ENCODE measurements at places on chromosomes 13 and 19.

DNA sequence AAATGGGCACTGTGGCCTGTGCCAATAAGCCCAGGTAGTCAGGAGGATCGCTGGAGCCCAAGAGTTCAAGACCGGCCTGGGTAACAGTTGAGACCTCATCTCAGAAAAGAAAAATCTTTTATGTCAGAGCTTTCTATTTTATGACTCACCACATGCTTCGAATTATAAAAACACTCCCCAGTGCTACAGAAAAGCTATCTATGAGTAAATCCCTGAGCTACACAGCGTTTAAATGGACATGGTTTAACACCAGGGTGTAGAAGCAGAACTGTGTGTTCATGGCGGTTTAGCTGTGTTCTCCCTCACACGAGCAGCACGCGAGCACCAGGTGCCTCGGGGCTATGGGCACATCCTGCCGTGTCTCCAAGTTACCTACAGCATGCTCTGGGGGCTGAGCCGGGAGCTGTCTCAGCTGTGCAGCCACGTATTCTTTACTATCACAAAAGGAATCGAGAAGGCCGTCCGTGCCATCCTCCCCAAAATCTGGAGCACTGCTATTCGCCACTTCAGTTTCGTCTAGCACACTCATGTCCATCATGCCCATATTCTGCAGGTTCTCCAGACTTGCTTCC, 6.7 kb downstream of the SAFB2 start:
- DNase-seq: no peak

GRCh38 chr13:43776006-43776405, 10.8 kb downstream of the ENOX1 start:
- no peak for DNase-seq

DNA sequence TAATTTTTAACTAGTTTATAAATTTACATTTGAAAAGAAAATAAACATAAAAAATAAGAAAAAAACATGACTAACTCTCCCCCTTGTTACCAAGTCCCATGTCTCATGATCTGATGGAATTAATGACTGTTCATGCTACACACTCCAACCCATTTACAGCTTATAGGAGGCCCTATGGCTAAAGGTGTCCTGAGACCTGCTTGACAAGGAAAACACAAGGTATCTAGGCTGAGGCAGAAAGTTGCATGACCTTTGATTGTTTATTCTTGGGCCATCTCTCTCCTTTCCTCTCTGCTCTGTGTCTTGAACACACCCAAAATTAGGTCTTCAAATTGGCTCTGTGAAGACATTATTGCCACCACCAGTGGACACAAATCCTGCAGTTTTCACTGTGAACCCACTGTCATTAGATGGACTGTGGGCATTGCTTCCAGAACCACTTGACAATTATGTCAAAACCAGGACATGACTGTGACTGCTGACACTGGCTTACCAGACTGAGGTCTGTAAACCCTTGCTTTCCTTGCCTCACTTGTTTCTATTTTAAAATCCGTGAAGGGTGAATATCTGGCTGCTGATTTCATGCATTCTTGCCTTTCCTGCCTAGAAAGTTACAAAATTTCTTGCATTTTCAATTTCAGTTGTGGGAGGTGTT, 386.5 kb upstream of the SPRY2 start:
- no peak for DNase-seq

GRCh38 chr19:57613941-57614743, at the start of gene ZNF134:
Gene ZNF134 (plus strand): TSS chr19:57614242. CDS start chr19:57619469, 5,227 bp downstream.
- DNase-seq: peak; percentile 95

- DNase-seq: no peak
Observed at GRCh38 chr13:45231305-45231704, 30.5 kb upstream of the KCTD4 start.

- DNase-seq: no peak
Observed at GRCh38 chr19:38527466-38528136, 90.2 kb downstream of the MAP4K1 start.

- DNase-seq: peak; percentile 16
Observed at GRCh38 chr13:94713561-94714182, 1.3 kb upstream of the SOX21 start.

DNA sequence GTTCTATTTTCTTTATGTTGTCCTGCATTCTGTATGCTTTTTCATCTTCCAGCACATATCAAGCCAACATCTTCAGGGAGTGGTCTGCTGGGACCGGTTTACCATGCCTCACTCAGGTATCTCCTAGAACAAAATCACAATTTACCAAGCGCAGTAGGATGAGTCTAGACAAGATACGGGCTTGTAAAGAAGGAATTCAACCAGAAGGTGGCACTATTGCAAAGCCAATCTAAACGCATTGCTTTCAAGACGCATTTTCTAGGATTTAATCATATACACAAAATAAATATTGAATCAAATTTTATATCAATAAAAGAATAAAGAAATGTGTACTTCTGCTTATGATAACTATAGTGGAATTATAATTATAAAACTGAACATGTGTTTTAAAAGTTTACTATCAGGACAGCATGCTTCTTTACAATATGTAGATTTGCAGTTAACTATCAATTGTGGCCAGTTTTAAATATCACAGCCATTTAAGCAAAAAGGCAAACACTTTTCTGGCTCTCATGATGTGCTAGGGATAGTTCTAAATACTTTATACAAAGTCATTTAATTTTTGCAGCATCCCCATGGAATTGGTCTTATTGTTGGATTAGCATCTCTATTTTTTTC, 16.1 kb upstream of the TPP2 start:
- no peak for DNase-seq

DNA sequence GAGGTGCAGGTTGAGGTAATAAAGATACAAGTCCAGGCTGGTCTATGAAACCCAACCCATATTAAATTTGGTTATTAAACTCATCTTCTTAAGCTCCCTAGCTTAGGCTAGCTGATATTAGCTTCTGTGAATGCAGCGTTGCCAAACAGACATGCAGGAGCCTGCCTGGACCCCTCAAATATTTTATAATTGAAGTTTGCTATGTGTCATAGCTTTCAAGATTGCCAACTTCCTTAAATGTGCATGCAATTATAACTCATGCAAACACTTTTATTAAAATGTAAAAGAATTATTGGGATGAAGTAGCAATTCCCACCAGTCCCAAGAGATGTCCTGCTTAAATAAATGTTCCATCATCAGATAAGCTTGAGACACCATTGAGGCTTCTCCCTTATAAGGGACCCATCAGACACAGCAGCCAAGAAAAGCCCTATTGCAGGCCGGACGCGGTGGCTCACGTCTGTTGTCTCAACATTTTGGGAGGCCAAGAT, 51.3 kb downstream of the MBNL2 start:
- no peak for DNase-seq

- DNase-seq: peak; percentile 9
Observed at GRCh38 chr19:53892981-53893325, 11.0 kb downstream of the PRKCG start.

DNA sequence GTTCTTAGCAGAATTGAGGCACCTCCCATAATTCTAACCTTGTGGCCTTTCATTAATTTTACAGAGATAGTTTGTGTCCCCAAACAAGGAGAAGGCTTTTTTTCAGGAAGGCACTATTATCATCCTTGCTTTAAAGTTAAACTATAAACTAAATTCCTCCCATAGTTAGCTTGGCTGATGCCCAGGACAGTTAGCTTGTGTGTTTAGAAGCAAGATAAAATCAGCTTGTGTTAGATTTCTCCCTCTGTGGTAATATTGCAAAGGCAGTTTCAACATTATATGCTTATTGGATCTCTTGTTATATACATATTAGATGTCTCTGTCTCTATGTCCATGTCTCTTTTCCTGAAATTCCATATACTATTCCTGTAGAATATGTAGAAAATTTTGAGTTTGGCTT, 342.7 kb downstream of the TBC1D4 start:
- no peak for DNase-seq

DNA sequence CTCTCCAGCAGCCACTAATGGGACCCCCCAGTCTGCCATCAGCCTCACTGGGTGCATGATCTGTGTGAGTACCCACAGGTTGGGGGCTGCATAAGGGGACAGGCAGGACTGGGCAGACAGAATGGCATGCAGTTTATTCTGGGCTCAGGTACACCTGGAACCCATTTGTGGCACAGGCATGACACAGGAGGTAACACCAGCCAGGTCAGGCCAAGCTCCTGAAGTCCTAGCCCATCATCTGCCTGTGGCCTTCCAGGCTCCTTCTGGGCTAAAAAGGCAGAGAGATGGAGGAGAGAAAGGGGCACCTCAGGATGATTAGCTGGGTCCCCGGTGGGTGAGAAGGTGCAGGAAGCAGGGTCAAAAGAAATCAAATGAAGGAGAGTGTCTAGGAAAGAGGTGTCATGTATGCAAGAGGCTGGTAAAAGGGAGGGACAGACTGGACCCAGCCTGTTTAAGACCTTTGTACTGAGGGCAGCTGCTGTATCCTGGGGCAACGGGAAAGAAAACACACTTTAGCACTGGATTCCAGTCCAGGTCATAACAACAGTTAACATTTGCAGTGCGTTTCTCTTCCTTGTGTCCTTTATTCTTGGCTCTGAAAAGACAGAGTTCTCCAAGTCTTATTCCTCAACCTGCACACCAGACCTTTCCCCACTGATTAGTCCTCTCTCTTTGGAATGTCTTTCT, 20.2 kb upstream of the DGKH start:
- no peak for DNase-seq
